Stimulated activated naive CD8-positive, alpha-beta T cell treated with anti-CD3 and anti-CD28 coated beads, Interleukin-15, Interleukin-2, amounts not matched to agents 100 U/mL and 50 U/mL, for 24 hours (primary cell): ENCODE measurements at places on chromosomes 4 and X.

DNA sequence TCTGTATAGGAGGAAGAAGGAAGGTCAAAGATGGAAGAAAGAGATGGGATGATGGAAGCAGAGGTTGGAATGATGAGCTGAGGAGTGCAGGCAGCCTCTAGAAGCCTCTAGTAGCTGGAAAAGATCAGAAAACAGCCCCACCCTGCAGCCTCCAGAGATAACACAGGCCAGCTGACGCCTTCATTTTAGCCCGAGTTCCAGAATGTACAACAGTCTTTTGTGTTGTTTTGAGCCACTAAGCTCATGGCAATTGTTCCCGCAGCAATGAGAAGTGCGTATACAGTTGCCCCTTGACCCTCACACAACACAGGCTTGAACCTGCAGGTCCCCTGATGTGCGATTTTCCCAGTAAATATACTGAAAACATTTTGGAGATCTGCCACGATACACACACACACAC is 72.0 kb downstream of the WFS1 start:
- no peak for DNase-seq

DNA sequence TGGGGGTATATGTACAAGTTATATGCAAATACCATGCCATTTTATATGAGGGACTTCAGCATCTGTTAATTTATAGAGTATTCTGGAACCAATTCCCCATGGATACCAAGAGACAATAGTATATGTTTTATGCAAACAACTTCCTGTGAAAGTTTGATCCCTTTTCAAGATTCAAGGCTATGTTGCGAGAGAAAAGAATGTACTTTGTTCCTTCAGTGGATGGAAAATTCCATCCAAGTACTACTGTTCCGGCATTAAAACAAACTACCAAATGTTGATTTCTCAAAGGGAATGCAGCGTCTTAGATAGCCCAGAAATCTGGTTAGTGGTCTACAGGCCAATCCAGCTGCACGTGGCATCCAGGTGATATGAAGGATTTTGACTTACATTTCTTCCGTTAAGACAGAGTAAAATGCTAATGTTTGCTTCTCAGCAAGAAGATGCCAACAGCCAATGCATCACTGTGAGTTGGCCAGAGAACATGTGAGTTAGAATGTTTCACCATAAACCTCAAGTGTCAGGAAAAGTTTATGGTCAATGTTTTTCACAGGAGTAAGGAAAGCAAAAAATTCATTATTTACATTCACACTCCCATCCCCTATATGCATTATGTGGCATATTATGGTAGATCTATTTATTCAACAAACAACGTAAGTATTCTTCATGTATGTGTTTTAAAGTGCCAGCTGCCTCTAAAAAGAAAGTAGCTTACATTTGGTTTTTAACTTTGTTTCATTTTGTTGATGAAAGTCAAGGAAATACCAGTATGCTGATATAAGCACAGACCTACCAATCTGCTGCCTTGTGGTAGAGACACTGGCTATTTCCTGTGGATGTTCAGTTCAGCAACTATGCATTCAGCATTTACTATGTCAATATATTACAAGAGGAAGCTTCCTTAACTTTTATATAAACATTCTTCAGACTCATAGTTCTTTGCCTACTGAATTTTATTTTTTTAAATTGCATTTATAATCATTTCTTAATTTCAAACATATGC is 44.4 kb downstream of the METTL14 start:
- no peak for DNase-seq

- no peak for DNase-seq
These were observed 85.0 kb downstream of the ALPK1 start for GRCh38 chr4:112381996-112382692.

DNA sequence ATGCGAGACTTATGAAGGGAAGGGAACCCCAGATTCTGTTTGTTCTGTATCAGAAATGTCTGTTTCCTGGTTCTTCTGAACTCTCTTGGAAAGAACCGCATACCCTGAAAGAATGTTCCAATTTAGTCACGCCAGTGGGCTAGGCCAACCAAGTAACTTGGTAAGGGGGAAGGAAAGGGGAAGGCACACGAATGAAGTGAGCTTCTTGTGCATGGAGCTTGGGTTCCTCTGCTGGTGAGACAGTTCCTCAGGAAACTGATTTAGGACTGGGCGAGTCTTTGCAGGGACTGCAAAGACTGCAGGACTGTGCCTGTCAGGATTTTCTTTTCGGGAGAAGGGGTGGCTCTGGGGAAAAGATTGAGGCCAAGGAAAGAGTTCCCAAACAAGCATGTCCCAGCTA is 35.6 kb downstream of the FRMPD3 start:
- DNase-seq = no peak

DNA sequence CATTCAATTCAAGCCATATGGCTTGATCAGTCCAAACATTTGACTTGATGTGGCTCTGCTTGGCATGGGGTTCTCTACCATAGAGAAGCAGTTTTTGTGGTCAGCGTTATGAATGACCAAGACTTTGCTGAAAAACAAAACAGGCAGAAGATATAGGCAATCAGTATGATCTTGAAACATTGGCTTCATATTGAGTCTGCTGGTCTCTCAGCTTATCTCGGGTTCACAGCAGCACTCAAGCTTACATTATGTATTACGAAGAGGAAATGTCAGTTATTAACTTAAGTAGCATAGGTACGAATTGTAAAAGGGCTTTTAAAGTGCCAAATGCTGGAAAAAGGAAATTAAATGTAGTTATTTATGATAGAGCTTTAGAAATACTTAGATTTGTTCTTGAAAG is 99.0 kb downstream of the AFF2 start:
- no peak for DNase-seq

GRCh38 chr4:28665306-28665705 is 1804.7 kb downstream of the STIM2 start:
- no peak for DNase-seq

DNA sequence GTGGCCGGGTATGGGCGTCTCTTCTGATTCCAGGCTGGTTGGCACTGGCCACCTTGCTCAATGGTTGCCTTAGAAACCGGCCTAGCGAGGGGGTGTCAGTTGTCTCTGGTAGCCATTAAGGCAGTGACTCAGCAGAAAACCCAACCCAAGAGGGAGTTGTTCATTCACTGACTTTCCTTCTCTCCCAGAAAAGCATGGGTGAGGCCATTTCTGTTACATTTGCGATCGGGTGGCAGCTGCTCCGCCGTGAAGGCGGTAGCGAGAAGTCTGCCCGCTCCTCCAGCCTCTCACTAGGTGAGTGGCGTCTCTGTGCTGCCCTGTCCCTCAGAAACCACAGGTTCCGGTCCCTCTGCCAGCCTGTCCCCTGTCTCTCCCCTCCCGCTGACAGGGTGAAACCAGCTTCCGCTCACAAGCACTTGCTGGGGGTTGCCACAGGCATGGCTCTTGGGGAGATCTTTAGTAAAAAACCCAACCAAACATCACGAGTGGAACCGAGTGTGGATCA is 17.4 kb downstream of the IRAK1 start:
- DNase-seq = peak; percentile 58

GRCh38 chr4:76055016-76055415 is 19.1 kb upstream of the CXCL11 start:
- no peak for DNase-seq

DNA sequence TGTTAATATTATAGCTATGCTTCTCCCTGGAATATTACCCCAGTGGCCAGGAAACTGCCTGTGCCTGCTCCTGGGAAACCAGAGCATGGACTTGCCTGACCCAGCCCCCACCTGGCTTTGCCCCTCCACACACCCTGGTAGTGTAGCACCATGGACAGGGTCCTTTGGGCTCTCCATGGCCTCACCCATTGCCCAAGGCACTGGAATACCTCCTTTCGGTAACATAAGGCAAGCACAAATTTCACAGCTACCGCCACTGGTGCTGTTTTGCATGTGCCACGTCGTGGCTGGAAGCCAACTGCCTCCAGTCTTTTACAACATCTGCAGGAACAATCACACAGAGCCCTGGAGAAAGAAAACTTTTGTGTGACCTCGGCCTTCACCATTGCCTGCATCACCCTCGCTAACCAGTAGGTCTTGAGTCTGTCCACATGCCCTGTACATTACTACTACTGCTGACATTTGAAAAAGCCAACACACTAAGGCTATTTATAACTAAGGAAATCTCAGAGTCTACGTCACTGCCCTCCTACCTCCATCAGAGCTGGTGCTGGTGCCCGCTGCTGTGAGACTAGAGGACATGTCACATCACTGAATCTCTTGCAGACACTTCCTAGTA is 47.7 kb downstream of the HPGD start:
- no peak for DNase-seq

DNA sequence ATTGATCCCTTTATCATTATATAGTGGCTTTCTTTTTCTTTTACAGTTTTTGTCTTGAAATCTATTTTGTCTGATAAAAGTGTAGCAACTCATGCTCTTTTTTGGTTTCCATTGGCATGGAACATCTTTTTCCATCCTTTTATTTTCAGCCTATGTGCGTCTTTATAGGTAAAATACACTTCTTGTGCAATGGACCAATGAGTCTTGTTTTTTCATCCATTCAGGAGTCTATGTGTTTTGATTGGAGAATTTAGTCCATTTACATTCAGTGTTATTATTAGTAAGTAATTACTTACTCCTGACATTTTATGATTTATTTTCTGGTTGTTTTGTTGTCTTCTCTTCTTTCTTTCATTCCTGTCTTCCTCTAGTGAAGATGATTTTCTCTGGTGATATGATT is 66.4 kb upstream of the IL2 start:
- DNase-seq = no peak

- DNase-seq = no peak
These were observed 75.2 kb downstream of the CD38 start for GRCh38 chr4:15853345-15853744.

- no peak for DNase-seq
These were observed 74.1 kb downstream of the ANOS1 start for GRCh38 chrX:8657883-8658282.

DNA sequence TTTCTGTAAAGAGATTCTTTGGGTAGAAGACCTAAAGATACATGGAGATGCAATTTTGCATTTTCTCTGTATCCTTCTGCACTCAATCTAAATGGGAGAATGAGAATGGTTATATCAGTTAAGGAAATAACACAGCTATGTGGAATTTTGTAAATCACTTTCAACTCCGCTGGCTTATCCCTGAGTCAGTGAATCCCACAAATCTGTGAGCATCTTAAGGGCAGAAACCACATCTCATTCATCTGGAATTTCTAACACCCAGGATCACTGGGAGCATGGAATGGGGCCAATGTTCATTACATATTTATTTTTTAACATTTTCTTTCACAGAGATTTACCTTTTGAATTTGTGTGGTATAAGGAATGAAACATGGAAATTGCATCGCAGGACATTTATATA is 167.8 kb downstream of the CFAP47 start:
- no peak for DNase-seq

DNA sequence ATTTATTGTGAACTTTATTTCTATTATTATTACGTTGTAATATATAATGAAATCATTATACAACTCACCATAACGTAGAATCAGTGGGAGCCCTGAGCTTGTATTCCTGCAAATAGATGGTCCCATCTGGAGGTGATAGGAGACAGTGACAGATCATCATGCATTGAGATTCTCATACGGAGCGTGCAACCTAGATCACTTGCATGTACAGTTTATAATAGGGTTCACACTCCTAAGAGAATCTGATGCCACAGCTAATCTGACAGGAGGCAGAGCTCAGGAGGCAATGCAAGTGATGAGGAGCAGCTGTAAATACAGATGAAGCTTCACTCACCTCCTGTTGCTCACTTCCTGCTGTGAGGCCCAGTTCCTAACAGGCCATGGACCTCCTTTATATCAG is 2170.2 kb downstream of the PCDH7 start:
- DNase-seq = no peak

GRCh38 chr4:80257851-80258250 is 8.6 kb upstream of the FGF5 start:
- DNase-seq = no peak

DNA sequence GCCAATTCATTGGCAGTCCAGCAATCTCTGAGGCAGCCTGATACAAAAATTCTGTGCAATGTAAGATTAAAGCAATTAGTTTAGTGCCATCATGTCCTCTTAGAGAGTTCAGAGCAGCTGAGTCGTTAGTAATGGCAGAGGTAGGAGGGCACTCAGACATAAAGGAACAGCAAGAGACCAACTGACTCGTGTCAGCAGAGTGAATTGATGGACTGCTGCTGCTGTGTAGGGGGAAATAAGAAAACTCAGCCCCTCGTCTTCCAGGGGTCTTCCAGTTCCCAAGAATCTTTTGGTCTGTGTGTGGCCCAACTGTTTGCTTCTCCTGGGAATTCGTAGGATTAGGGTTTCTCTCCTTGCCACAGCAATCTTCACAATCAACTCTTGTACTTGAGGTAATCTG is 100.9 kb downstream of the TTC29 start:
- no peak for DNase-seq

DNA sequence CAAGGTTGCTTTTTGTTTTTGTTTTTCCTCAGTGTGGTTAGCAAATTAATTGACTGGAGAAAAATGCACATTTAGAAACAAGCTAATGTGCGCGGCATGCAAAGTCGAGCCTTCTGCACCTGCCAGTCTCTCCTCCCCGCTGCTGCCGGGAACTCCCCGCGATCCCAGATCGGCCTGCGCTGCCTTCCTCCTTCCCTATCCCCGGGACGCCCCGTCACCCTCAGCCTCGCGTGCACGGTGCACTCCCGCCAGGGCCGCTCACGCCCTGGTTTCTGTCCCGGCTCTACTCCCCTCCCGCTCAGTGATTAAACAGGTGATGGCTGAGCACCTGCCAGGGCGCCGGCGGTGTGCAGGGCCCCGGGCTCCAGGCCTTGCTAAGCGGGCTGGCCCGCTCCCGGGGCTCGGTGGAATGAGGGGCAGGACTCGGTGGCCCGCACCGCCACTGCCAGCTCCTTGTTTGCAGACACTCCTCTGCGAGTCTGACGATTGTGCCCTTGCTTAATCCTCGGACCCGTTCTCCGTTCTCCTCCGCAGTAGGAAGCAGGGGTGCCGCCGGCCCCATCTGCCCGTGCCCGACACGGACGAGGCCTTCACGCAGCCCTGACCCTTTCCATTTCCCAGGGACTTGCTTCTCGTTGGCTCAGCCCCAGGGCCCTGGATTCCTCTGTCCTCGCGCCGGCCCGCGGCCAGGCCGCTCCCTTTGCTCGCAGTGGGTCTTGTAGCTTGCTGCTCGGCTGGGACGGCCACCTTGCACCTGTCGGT is 143.4 kb downstream of the TRIML1 start:
- DNase-seq = no peak

GRCh38 chrX:49122499-49122898 is 1.0 kb downstream of the GPKOW start:
- DNase-seq = no peak

- DNase-seq = peak; percentile 12
These were observed 498 bp downstream of the RBMX start for GRCh38 chrX:136880003-136880451.

DNA sequence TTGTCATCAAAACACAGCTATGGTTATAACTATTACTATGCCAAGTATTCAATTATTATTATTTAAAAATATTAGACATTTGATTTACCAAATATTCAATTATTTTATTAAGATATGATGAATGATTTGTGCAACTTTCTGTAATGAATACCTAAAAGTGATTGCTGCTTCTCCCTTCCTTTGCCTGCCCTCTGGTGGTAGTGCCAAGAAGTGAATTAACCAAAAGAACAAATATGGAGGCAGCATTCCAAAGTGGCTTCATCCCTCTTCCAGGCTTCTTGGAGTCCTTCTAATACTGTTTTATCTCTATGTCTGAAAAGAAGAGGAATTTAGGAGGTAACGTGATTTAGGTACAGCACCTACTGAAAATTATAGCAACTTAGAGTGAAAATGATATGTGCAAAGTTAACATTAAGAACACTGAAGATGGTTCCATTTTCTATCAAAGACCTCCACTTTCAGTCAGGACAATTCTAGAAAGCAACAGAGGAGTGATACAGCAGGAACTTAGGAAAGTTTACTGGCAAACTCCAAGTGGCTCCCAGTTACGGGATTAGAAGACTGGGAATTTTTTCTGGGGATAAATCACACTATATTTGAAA is 43.0 kb downstream of the ENPEP start:
- peak; percentile 23 for DNase-seq
